ENCODE measurements at places on chromosomes 4 and X.

DNA sequence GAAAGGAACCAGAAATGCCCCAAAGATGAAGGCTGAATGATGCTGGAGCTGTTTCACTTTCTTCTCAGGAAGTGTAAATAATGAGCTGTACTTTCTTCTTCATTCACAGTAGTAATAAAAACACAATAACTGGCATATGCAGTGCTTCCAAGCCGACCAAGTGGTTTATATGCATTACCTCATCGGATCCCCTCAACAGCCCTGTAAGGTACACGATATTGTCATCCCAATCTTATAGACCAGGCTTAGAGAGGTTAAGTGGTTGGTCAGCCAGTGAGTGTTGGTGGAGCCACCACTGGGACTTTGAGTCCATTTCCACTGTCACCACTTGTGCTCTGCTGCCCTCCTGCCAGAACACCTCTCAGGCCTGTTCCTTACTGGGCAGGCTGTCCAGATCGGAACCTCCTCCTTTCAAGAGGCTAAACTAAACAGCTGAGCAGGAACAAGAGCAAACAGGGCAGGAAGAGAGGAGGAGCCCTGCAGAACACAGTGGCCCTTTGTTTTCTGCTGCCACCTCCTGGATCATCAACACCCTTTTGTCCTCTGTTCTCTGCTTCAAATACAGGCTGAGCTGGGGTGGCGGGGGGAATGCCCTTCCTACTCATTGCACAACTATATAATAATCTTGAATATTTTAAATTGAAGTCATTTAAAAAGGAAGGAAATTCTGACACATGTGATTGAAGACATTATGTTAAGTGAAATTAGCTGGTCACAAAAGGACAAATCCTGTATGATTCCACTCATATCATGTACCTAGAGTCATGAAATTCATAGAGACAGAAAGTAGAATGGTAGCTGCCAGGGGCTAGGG lies 112.5 kb upstream of the ATP6AP2 start:
- peak; percentile 35 for DNase-seq

DNA sequence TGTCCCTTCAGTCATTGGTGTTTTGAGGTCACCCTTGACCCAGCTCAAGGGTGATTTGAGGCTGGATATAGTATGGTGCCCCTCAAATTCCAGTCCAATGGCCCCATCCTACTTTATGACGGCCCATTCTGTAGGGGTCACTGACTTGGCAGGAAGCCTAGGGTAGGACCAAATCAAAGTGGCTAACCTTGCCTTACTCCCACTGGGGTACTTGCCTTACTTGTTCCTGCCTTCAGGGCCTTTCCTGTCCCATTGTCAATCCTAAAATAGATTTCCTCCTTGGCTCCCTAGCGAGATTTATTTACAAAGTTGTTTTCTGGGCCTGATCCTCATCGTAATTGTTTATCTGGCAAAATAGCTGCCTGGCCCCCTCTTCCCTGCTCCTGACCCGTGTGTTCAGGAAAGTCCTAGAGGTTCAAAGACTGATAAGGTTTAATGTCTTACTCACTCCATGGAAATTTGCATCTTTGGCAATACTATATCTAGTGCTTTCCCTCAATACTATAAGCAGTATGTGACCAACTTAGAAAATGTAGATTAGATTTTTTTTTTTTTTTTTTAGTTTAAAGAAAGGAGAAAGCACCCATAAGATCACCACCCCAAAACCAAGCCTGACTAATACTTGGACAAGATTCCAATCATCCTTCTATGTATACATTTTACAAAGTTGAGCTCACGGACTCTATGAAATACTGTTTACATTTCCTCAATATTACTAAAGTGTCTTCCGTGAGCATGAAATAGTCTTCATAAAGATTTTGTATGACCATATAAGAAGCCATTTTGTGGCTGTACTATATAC lies 44.8 kb downstream of the MSN start:
- DNase-seq, result no peak

GRCh38 chr4:169160825-169161224 lies 109.9 kb downstream of the SH3RF1 start:
- no peak for DNase-seq

GRCh38 chr4:4383085-4383484 lies 3.8 kb upstream of the NSG1 start:
- no peak for DNase-seq

GRCh38 chrX:16993791-16994318 lies 47.4 kb downstream of the REPS2 start:
- no peak for DNase-seq

DNA sequence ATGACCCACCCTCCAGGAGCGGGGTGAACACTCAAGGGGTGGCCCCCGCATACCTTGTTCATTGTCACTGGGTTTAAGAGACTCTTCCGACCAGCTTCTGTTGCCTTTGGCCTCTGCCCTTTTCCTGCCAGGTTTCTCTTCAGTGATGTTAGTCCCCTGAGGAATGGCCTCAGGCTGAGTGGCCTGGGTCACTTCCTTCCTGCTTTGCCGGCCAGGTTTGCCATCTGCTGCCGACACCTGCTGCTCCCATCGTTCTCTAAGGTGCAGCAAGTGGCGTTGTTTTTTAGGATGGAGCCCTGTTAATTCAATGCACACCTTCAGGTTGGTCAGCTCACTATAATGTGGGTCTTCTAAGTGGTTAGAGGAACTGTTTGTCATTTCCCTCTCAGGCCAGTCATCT lies 34.2 kb downstream of the BCOR start:
- DNase-seq, result no peak

GRCh38 chrX:18003876-18004275 lies 142.8 kb upstream of the RAI2 start:
- DNase-seq, result no peak

- no peak for DNase-seq
These were observed 44.5 kb downstream of the MAGEB16 start for GRCh38 chrX:35842674-35843073.

GRCh38 chr4:41364876-41365275 lies 108.1 kb downstream of the UCHL1 start:
- no peak for DNase-seq

DNA sequence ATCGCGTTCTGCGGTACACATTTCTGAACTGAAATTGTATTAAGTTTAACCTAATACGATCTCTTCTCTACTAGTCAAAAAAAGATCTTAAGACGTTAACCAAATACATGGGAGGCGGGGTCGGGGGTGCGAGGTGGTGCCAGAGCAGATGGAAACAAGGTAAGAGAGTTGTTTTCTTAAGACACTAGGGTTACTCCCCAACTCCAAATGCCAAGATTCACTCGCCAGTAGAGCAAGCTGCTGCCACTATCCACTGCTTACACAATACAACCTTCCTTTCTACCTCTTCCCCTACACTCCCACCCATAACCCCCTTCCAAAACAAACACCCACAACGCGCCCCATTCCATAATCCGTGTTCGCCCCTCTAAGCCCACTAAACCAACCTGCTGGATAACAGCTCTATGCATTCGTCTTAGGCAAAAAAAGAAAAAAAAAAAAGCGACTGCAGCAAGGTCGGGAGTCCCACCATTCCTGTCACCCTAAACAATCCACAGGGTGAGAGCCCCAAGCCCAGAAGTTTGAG lies 1.3 kb downstream of the LCORL start:
- DNase-seq, result peak; percentile 5

GRCh38 chr4:169931964-169932363 lies 94.2 kb downstream of the MFAP3L start:
- DNase-seq, result no peak

DNA sequence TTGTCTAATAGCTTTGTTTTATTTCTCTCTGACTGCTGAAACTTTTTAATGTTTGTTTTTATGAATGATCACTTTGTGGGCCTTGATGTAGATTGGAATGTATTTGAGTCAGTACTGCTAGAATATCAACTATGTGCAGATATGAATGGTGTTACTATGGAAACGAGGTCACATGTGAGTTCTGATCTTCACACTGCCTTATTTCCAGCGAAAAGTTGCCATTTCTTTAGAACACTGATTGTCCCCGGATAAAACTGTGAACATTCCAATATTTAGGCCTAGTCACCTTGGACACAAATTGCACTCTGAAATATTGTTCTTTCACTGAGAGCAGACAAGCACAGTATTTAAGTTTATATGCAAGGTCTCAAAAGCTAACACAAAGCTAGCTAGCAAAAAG lies 27.2 kb upstream of the MAGED1 start:
- DNase-seq, result no peak

GRCh38 chr4:127506283-127506682 lies 126.5 kb upstream of the INTU start:
- no peak for DNase-seq

DNA sequence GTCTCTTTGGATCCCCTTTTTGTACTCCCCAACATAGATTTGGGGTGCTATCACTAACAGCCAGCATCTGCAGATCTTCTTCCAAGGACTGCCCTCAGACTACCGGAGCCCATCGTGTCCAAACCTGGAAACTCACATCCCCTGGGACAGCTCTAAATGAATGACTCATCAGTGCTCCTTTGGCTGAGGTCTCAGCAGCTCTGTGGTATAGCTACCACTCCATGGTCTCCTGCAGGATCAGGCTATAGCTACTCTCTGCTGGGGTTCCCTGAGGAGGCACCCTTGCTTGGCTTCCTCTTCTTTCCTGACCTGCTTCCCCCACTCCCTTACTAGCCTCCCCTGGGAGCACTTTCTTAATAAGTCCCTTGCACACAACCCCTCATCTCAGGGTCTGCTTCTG lies 97.5 kb upstream of the PRPS2 start:
- no peak for DNase-seq

DNA sequence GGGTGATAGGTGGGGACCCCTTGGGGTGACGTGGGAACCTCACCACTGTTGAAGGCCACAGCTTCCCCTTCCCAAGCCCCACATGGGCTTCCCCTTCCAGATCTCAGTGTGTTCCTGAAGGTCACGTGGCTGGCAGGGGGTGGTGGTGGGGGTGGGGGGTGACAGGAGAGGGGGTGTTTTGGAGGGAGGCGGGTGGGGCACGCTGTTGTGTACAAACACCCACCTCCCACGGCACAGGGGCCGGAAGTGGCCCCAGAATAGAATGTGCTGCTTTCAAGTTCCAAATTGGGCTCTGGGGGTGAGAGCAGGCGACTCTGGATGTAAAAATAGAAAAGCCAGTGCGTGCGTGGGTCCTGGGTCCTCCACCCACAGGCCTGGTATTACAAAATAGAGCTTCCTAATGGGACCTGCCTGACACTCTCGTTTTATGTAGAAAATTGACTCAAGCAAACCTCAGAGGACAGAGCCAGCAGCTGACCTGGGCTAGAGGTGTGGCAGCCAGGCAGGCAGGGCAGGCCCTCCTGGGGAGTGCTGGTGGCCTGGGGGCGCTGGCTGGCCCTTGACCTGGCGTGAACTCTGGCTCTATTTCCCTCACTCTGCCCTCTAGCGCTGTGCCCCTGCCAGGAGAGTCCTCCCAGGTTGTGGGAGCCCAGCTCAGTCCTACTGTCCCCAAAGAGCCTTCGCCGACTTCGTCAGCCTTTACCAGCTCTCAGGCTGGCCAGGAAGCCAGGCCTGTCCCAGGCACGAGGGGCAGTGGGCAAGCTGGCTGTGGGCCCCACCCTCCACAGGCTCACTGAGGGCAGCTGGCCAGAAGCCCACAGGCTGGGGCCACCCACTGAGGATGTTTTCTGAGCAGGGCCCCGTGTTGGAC lies 5.4 kb upstream of the SH3BP2 start:
- peak; percentile 76 for DNase-seq

DNA sequence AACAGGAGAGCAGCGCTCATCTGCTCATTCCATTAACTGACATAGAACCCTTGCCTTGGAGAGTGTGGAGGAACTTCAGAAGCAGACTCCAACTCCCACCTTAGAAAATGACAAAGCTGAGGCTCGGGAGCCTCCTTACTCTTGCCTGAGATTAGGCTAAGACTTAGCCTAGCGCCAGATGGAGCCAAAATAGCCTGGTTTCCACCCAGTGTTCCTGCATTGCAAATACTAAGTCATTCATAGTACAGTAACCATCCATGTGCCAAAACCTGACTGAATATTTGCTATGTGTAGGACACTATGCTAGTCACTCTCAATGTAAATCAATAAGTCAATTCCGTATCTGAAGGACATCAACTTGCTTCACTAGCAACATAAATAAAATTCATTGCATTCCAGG lies 387.4 kb upstream of the CPEB2 start:
- DNase-seq, result no peak

- DNase-seq, result no peak
These were observed 27.2 kb downstream of the FBXO8 start for GRCh38 chr4:174256277-174256713.

- DNase-seq, result peak; percentile 49
These were observed 79.2 kb upstream of the CLCN4 start for GRCh38 chrX:10077425-10078188.

DNA sequence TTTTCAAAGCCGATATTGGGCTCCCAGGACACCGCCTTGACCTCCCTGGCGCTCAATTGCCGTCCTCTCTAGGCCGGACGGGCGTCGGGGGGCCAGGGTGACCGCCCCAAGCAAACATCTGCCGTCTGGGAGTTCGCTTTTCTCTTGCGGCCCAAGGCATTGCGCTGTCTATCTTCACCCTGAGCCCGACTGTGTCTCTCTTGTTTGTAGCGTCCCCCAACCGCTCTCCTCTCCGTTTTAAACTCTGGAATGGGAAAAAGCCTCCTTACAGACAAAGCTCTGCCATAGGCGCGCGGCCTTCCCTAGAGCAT lies 551 bp upstream of the ARX start:
- no peak for DNase-seq

DNA sequence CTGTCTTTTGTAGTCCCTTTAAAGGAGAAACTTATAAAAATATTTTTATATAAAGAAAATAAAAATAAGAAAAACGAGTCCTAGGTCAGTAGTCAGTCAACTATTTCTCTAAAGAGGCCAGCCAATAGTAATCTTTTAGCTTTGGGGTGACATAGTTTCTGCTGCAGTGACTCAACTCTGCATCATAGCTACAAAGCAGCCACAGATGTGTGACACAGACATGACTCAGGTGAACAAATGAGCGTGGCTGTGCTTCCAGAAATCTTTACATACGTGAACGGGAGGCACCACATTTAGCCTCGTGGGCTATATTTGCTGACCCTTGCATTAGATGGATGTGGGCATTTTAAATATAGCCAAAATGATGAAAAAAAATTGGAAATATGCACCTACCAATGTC lies 1862.5 kb upstream of the TENM3 start:
- DNase-seq, result no peak

GRCh38 chrX:21745756-21746155 lies 12.2 kb downstream of the SMPX start:
- peak; percentile 33 for DNase-seq

GRCh38 chr4:8585186-8585585 lies 5.0 kb downstream of the GPR78 start:
- no peak for DNase-seq

DNA sequence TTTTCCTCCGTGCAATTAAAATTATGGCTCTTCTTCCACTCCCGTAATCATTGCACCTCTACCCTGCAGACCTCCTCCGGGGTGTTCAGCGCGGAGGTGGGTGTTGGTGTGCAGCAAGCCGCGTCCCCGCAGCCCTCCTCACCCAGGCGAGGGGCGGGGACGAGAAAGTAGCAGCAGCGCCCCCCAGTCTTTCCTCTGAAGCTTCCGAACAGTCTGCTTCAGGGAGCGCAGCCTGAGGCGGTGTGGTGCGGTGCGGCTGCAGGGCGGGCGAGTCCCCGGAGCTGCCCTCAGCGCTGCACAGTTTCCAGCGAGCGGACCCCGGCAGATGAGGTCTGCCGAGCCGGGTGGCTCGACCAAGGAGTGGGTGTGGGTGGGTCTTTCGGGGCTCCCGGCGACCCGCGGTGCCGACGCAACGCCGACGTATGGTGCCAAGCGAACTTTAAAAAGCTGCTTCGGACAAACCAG lies at the start of gene FRAS1:
Gene FRAS1 (plus strand): TSS at position 189 of the 465 bp plus-strand sequence. CDS start 687 bp downstream, outside the sequence.
- DNase-seq, result no peak
